ENCODE measurements at places on chromosomes 1 and 21.

DNA sequence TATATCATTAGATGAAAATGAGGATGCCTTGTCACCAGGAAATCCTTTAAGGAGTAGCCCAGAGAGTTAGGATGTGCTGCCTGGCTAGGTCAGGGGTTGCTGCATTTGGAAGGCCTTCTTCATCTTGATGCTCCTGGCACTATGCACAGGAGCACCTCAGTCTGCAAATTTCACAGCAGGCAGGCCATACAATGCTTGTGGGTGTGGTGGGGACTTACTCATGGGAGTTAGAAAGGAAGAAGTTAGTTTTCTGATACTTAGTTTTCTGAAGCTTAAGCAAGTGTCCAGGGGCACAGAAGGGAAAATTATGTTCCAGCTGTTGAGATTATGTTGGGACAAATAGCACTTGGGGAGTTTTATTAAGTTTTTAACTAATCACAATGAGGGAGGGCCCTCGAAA is 11.4 kb downstream of the HLX start:
- no peak for DNase-seq

DNA sequence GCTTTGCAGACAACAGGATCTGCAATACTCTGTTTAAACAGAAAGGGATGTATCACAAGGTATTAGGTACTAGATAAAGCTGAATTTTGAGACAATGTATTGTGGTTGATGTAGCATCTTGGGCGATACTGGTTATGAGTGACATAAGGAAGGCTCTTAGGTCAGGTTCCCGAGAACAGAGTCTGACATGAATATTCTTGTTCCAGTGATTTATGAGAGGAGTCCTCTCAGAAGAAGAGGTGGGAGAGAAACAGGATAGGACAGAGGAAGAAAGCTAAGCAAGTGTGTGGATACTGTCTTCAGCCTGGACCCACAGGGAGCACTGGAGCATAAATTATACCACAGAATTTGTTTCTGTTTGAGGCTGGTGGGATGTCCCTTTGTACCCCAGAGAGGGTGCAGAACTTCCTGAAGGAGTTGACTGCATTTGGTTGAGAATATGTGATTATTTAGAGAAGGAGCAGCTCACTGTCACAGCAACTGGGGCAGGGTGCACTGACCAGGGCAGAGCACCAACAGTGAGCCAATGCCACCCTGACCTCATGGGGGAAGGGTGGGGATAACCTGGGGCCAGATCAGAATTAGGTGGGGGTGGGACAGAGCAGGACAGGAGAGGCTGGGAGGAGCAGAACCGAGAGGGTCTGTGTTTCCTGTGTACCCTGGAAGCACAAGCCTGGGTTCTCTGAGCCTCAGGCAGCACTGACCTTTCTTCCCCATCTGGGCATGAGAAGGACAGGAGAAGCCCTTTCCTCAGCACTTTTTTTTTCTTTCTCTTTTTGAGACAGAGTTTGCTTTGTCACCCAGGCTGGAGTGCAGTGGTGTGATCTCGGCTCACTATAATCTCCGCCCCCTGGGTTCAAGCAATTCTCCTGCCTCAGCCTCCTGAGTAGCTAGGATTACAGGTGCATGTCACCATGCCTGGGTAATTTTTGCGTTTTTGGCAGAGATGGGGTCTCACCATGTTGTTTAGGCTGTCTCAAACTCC is 36.3 kb upstream of the SLC6A9 start:
- DNase-seq, result no peak

GRCh38 chr1:151518936-151519335 is 7.7 kb downstream of the CGN start:
- DNase-seq, result no peak

GRCh38 chr1:205248793-205249601 is 21.3 kb downstream of the TMCC2 start:
- no peak for DNase-seq

- DNase-seq, result no peak
These were observed 67.8 kb downstream of the SLC37A1 start for GRCh38 chr21:42581336-42581992.

DNA sequence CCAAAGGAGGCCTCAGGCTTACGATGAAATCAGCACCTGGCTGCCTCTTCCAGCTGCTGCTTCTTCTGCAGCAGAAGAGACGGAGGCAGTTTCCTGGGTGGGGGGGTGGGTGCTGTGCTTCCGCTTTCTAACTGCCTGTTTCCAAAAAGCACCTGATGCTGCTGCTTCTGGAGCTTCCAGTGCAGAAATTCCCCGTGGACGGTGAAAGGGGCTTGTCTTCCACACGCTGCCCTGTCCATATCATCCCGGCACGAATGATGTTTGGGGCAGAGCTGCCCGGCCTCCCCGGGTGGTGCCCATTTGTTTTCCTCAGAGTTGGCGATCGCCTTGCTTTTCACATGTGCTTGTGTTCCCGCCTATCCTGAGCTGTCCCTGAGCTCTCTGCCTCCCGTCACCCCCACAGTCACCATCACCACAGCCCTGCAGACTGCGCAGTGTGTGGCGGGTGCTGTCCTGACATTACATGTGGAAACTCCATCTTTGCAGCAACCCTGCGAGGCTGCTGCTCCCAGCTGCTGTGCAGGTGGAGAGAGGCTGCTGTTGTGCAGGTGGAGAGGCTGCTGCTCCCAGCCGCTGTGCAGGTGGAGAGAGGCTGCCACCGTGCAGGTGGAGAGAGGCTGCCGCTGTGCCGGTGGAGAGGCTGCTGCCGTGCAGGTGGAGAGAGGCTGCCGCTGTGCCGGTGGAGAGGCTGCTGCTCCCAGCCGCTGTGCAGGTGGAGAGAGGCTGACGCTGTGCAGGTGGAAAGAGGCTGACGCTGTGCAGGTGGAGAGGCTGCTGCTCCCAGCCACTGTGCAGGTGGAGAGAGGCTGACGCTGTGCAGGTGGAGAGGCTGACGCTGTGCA is 1.8 kb downstream of the TTLL10 start:
- DNase-seq, result no peak

Data from stimulated activated CD4-positive, alpha-beta T cell treated with anti-CD3 and anti-CD28 coated beads, TNF-alpha, amount 100 ng/mL, for 24 hours (primary cell).